ENCODE measurements at places on chromosomes 1 and 21. TPM values are rescaled to one million over a fixed set of nuclear protein-coding genes. Genes with fewer than 3 reads are reported as not detected.

The SLAMF9 gene
- total RNA-seq: 0.28 TPM

The YTHDF2 gene
- 94.3 TPM for total RNA-seq

The MNDA gene
- not detected for total RNA-seq

The DSCAM gene
- under 0.01 TPM for total RNA-seq

The PGLYRP3 gene
- not detected for total RNA-seq

The A3GALT2 gene
- not detected for total RNA-seq

The MAP1LC3C gene
- not detected for total RNA-seq

The LYPD8 gene
- total RNA-seq: not detected

The SUSD4 gene
- total RNA-seq: 2.7 TPM

The KLF17 gene
- 0.28 TPM for total RNA-seq

The CCDC27 gene
- not detected for total RNA-seq

The RGS7 gene
- total RNA-seq: 0.72 TPM

The C8A gene
- total RNA-seq: not detected

The RCAN3 gene
- total RNA-seq: 5.9 TPM

The KCNAB2 gene
- total RNA-seq: 1.3 TPM

The MPL gene
- not detected for total RNA-seq

The C1orf141 gene
- not detected for total RNA-seq

The LMNA gene
- 753 TPM for total RNA-seq

The PADI3 gene
- not detected for total RNA-seq

The OLIG2 gene
- total RNA-seq: not detected

The THEM5 gene
- not detected for total RNA-seq

The CFAP107 gene
- total RNA-seq: not detected

The EFNA1 gene
- 0.28 TPM for total RNA-seq

The MROH7 gene
- not detected for total RNA-seq

The PHC2 gene
- total RNA-seq: 43.3 TPM

The BATF3 gene
- 1.6 TPM for total RNA-seq

The LCE1C gene
- not detected for total RNA-seq

The CCDC24 gene
- total RNA-seq: 1.4 TPM

The FCAMR gene
- total RNA-seq: not detected

The GGPS1 gene
- 23.1 TPM for total RNA-seq

The CFHR5 gene
- total RNA-seq: not detected

The DNM3 gene
- 0.83 TPM for total RNA-seq
